ENCODE measurements at places on chromosomes 7 and 10.

GRCh38 chr7:134778941-134779740 is at the start of gene CALD1:
Gene CALD1 (plus strand): TSS chr7:134779634. CDS start chr7:134867734, 88,100 bp downstream.
- H3K27me3 ChIP-seq, result no peaks in the 10 kb centered on the region
- no peaks in the 10 kb centered on the region for H3K36me3 ChIP-seq

- no peaks in the 10 kb centered on the region for H3K36me3 ChIP-seq
- H3K4me1 ChIP-seq, result no peaks in the 10 kb centered on the region
- no peak for DNase-seq
- no peaks in the 10 kb centered on the region for H3K27me3 ChIP-seq
These were observed 416.0 kb downstream of the CALN1 start for GRCh38 chr7:71996141-71996540.

- no peaks in the 10 kb centered on the region for H3K27me3 ChIP-seq
- H3K4me3 ChIP-seq, result no peak overlapping the region
- DNase-seq, result no peak
- no peaks in the 10 kb centered on the region for H3K4me1 ChIP-seq
- no peaks in the 10 kb centered on the region for H3K36me3 ChIP-seq
These were observed 3.7 kb downstream of the LAMTOR4 start for GRCh38 chr7:100152404-100152803.

- H3K27me3 ChIP-seq, result no peaks in the 10 kb centered on the region
- peak; percentile 68 for DNase-seq
- no peak overlapping the region for H3K4me3 ChIP-seq
- no peak overlapping the region for H3K27ac ChIP-seq
- no peaks in the 10 kb centered on the region for H3K36me3 ChIP-seq
These were observed 48.8 kb upstream of the SAMD8 start for GRCh38 chr10:75062506-75063299.

- no peak overlapping the region for H3K27ac ChIP-seq
- DNase-seq, result no peak
- H3K36me3 ChIP-seq, result peaks cover 5% of the 10 kb centered on the region
- H3K4me3 ChIP-seq, result no peak overlapping the region
- no peaks in the 10 kb centered on the region for H3K27me3 ChIP-seq
- no peaks in the 10 kb centered on the region for H3K4me1 ChIP-seq
These were observed 59.5 kb downstream of the SIRT1 start for GRCh38 chr10:67943917-67944316.

DNA sequence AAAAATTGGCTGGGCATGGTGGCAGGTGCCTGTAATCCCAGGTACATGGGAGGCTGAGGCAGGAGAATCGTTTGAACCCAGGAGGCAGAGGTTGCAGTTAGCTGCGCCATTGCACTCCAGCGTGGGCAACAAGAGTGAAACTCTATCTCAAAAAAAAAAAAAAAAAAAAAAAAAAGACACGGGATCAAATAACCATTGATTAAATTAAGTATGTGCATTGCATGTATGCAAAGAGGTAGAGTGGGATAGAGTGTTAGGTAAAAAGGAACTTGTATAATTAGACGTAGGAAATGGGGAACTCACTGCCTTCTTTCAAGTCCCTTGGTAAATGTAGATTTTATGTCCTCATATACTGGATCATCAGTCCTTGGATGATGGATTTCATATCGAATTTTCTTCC is 13.1 kb downstream of the VCL start:
- H3K36me3 ChIP-seq, result no peaks in the 10 kb centered on the region
- no peak overlapping the region for H3K4me3 ChIP-seq
- no peaks in the 10 kb centered on the region for H3K27me3 ChIP-seq
- H3K4me1 ChIP-seq, result peaks cover 3% of the 10 kb centered on the region
- peak overlapping the region; percentile 33 for H3K27ac ChIP-seq

DNA sequence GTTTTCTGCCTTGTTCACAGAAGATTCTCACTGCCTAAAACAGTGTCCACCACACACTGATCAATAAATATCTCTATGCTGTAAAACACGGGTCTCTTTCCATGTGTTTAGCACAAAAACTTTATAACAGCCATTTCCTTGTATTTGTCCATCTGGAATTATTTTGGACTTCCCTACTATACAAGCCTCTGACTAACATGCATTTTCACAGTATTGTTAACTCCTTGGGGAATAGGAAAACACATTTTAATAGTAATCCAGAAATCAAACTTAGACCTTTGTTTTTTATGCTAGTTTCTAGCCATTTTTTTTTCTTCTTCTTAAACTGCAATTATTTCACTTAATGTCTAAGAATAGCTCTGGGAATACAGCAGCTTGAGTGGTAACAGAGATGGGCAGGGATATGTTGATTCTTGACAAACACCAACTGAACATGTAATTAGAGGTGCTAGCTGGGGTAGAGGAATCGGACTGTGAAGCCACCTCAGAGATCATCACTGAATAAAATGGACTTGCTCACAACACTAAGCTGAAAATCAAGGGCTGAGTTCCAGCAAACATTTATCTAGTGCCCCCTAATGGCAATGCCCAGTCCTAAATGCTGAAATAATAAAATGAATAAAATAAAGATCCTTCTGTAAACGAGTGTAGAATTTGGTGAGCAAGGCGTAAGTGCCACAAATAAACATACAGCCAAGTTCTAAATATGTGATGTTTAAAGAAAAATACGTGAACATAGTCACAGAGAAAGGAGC is 593.1 kb downstream of the SORCS1 start:
- DNase-seq, result no peak
- H3K4me1 ChIP-seq, result no peaks in the 10 kb centered on the region
- no peak overlapping the region for H3K27ac ChIP-seq
- H3K36me3 ChIP-seq, result no peaks in the 10 kb centered on the region
- no peak overlapping the region for H3K4me3 ChIP-seq

DNA sequence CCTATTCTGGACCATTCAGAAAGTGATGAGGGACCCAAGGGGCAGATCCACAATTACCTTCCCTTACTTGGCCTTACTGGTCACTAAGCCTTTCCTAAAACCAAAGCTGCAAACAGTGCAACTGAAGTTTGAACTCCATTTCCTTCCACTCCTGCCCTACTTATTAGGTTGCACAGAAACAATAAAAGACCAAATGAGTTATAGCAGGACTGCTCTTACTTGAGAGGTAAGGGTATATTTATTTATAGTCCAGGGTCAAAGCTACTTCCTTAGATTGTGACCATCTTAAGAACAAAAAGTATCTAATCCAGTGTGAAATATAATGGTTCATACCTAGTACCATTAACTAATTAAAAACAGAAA is 27.0 kb downstream of the CDK6 start:
- H3K27ac ChIP-seq, result no peak overlapping the region
- H3K36me3 ChIP-seq, result no peaks in the 10 kb centered on the region
- H3K4me3 ChIP-seq, result no peak overlapping the region
- no peak for DNase-seq
- no peaks in the 10 kb centered on the region for H3K4me1 ChIP-seq

DNA sequence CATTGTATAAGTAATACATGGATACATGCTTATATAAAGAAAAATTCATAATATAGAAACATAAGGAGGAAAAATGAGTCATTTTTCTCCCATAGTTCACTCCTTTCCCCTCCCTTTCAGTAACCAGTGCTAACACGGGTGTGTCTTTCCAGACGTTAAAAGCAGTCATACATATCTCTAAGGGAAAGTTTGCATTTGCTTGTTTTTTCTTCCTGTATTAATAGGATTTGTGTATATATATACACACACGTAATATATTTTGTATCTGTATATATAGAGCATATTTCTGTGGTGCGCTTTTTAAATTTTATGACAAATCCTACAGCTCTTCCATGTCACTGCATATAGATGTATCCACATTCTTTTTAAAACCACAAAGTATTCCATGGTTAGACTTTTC is 78.8 kb downstream of the RALA start:
- peaks cover 3% of the 10 kb centered on the region for H3K36me3 ChIP-seq
- DNase-seq, result no peak
- no peaks in the 10 kb centered on the region for H3K27me3 ChIP-seq
- H3K27ac ChIP-seq, result no peak overlapping the region
- no peaks in the 10 kb centered on the region for H3K4me1 ChIP-seq
- H3K4me3 ChIP-seq, result no peak overlapping the region

GRCh38 chr7:82258181-82258580 is 185.4 kb downstream of the CACNA2D1 start:
- H3K4me3 ChIP-seq, result no peak overlapping the region
- H3K27me3 ChIP-seq, result no peaks in the 10 kb centered on the region
- H3K27ac ChIP-seq, result no peak overlapping the region
- DNase-seq, result no peak
- H3K4me1 ChIP-seq, result peaks cover 1% of the 10 kb centered on the region

GRCh38 chr7:41809116-41809515 is 106.2 kb upstream of the INHBA start:
- no peak overlapping the region for H3K4me3 ChIP-seq
- no peaks in the 10 kb centered on the region for H3K36me3 ChIP-seq
- H3K27ac ChIP-seq, result no peak overlapping the region

DNA sequence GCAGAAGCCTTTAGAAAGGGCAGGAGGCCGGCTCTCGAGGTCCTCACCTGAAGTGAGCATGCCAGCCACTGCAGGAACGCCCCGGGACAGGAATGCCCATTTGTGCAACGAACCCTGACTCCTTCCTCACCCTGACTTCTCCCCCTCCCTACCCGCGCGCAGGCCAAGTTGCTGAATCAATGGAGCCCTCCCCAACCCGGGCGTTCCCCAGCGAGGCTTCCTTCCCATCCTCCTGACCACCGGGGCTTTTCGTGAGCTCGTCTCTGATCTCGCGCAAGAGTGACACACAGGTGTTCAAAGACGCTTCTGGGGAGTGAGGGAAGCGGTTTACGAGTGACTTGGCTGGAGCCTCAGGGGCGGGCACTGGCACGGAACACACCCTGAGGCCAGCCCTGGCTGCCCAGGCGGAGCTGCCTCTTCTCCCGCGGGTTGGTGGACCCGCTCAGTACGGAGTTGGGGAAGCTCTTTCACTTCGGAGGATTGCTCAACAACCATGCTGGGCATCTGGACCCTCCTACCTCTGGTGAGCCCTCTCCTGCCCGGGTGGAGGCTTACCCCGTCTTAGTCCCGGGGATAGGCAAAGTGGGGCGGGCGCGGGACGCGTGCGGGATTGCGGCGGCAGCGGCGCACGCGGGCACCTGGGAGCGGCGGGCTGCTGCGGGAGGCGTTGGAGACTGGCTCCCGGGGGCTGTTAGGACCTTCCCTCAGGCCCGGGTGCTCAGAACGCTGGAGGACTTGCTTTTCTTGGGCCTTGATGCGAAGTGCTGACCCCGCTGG is at the start of gene FAS:
Gene FAS (plus strand): TSS at position 415 of the 777 bp plus-strand sequence. CDS start 79 bp downstream, at position 494.
- no peaks in the 10 kb centered on the region for H3K36me3 ChIP-seq
- H3K4me1 ChIP-seq, result peaks cover 3% of the 10 kb centered on the region
- H3K27ac ChIP-seq, result peak within 1 kb of the TSS; percentile 0
- DNase-seq, result peak; percentile 90

- no peak for DNase-seq
- no peak overlapping the region for H3K4me3 ChIP-seq
- H3K27me3 ChIP-seq, result no peaks in the 10 kb centered on the region
- H3K27ac ChIP-seq, result no peak overlapping the region
- H3K4me1 ChIP-seq, result no peaks in the 10 kb centered on the region
- H3K36me3 ChIP-seq, result no peaks in the 10 kb centered on the region
These were observed 146.7 kb downstream of the GRM3 start for GRCh38 chr7:86790383-86790782.

DNA sequence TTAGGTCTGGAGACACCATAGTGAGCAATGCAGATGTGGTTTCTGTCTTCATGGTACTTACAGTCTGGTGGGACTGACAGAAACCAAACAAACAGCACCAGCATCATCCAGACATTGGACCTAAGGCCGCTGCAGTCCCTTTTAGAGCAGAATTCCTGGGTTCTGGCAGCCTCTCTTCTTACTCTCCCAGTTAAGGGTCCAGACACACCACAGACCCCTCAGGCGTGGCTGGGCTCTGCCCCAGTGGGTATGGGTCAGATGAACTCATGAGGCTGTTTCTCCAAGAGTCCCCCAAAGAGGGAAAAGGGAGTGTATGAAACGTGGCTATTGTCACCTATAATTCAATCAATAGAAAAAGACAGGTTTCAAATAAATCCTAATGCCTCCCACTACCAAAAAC is 31.3 kb downstream of the PRLHR start:
- H3K27ac ChIP-seq, result no peak overlapping the region
- H3K4me3 ChIP-seq, result no peak overlapping the region
- H3K36me3 ChIP-seq, result no peaks in the 10 kb centered on the region
- H3K27me3 ChIP-seq, result no peaks in the 10 kb centered on the region
- no peak for DNase-seq

GRCh38 chr7:34083440-34083839 is 178.1 kb downstream of the BMPER start:
- H3K27ac ChIP-seq, result no peak overlapping the region
- DNase-seq, result no peak
- H3K4me3 ChIP-seq, result no peak overlapping the region
- no peaks in the 10 kb centered on the region for H3K4me1 ChIP-seq

- no peaks in the 10 kb centered on the region for H3K27me3 ChIP-seq
- DNase-seq, result peak; percentile 73
These were observed 3.4 kb downstream of the LRRC27 start for GRCh38 chr10:132335189-132336063.

- H3K4me1 ChIP-seq, result no peaks in the 10 kb centered on the region
- peak within 1 kb of the TSS; percentile 67 for H3K27ac ChIP-seq
- no peaks in the 10 kb centered on the region for H3K27me3 ChIP-seq
- peak; percentile 96 for DNase-seq
These were observed at the start of gene ZNF783 for GRCh38 chr7:149261829-149262617. Gene ZNF783 (plus strand): TSS chr7:149262196. CDS start chr7:149262334, 138 bp downstream.

DNA sequence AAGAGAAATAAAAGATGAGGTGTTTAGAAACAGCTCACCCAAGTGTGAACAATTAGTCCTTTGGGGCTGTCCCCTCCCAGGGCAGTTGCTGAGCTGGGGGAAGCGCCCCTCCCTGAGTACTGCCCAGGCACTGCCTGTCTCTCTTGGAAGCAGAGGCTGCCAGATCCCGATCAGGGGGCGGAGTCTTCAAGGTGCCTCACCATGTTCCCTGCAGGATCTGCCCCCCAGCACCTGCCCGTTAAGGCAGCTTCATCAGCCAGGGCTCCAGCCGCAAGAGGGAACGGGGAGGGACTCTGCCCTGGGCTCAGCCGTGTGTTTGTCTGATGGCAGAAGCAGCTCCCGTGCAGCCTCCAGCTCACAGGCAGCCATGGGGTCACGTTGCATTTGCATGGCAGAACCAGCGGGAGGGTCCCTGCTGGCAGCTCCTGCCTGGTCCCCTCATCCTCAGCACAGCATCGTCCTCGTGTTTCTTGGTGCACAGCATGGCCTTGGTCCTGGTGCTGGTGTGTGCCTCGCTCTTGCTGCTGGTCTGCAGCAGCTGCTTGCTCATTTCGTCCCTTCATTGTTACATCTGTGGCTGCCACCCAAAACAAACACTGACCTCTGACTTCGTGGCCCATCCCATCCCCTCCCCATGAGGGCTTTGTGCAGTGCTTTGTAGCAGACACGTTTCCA is 10.7 kb upstream of the DPYSL4 start:
- no peaks in the 10 kb centered on the region for H3K36me3 ChIP-seq
- DNase-seq, result no peak
- no peak overlapping the region for H3K27ac ChIP-seq
- no peaks in the 10 kb centered on the region for H3K4me1 ChIP-seq

DNA sequence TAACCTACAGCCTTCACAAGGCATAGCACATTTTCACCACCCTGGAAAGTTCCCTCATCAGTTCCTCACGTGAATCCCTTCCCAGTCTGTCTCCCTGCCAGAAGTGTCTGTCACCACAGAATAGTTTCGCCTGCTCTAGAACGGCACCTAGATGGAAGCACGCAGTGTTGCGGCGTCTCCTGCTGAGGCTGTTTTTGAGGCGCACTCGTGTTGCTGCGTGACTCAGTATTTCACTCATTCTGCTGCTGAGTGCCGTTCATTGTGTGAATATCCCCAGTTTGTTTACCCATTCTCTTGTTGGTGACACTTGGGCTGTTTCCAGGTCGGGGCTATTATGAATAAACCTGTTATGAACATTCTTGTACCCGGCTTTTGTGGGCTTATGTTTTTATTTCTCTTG is 12.8 kb downstream of the NOS3 start:
- no peaks in the 10 kb centered on the region for H3K36me3 ChIP-seq
- no peaks in the 10 kb centered on the region for H3K27me3 ChIP-seq
- H3K4me1 ChIP-seq, result no peaks in the 10 kb centered on the region
- no peak for DNase-seq
- no peak overlapping the region for H3K27ac ChIP-seq

All from aorta (tissue), 5 donors.